ENCODE measurements at places on chromosomes 7 and 10. TPM values are rescaled to one million over a fixed set of nuclear protein-coding genes. Genes with fewer than 3 reads are reported as not detected.

DNA sequence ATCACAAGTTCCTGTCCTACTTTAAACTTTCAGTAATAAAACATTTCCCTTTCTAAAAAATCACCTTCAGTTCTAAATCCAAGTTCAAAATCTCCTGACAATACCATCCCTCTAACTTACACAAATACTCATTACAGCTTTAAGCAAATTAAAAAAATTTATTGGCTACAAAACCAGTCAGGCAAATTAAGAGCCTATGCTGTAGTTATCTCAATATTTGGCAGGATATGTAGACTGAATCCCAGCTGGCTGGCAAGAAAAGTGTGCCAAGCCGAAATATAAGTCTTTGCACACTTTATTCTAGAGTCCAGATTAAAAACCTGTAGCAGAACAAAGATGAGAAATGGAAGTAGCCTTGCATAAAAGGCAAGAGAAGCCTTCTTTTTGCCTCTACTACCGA lies 9.5 kb downstream of the WAPL start:
- DNase-seq = no peak

- DNase-seq = no peak
Observed at GRCh38 chr7:12685550-12685949, 1.9 kb upstream of the ARL4A start.

DNA sequence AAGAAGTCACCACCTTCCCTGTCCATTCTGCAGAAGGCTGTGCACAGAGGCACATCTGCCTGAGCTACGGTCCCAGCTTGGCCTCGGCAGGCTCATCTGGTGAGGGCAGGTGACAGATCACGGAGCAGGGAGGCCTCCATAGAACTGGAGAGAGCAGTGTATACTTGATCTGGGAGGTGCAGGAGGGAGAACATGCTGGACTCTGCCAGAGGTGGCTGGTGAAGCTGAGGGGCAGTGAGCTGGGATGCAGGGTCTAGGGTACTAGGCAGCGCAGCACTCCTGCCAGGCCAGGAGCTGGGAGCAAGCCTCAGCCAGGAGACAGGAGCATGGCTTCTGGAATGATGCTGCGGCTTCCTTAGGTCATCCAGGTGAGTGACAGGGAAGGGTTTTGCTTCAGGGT lies 553.0 kb downstream of the TCERG1L start:
- no peak for DNase-seq

DNA sequence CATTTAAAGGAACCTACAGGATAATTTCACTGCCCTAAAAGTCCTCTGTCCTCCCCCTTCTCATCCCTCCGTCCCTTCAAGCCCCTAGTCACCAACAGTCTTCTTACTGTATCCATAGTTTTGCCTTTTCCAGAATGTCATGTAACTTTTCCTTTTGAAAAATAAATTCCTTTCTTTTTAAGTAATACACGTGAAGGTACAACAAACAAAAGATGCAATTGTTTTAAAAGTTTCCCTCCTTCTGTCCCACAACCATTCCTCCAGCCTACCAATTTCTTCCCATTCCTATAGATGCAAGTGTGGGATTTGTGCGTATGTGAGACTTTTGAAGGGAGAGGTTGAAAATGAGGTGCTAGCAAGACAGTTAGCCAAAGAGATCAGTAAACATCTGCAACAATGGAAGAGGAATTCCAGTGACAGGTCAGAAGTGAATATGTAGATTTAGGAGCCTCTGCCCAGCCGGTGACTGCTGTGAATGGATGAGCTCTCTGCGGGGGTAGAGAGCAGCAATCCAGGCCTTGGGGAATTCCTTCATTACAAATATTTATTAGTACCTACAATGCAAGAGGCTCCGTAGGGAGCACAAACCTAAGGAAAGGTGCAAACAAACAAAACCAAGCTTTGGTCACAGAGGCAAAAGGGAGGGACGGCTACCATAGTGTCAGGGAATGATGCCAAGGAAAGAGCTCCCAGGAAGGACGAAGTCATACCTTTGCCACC lies 243.6 kb downstream of the SKIDA1 start:
- DNase-seq = no peak

- DNase-seq = no peak
Observed at GRCh38 chr7:17512181-17512675, 213.8 kb downstream of the AHR start.

- no peak for DNase-seq
Observed at GRCh38 chr7:116165717-116166116, 44.6 kb upstream of the TES start.

GRCh38 chr7:136030867-136031318 lies 53.7 kb upstream of the MTPN start:
- DNase-seq = no peak

GRCh38 chr7:117401293-117402002 lies 25.8 kb downstream of the ASZ1 start:
- DNase-seq = no peak

GRCh38 chr7:102814025-102814471 lies 65.2 kb downstream of the FAM185A start:
- no peak for DNase-seq

- DNase-seq = no peak
Observed at GRCh38 chr10:97069576-97070362, 116.0 kb downstream of the SLIT1 start.

DNA sequence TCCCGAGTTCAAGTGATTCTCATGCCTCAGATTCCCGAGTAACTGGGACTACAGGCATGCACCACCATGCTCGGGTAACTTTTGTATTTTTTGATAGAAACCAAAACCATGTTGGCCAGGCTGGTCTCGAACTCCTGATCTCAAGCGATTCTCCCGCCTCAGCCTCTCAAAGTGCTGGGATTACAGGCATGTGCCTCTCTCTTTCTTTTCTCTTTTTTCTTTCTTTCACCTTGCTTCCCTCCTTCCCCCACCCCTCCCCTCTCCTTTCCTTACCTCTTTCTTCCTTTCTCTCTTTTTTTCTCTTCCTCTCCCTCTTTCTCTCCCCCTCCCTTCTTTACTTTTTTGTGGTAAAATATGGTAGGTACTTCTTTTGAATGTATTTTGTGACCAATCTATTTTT lies 62.2 kb downstream of the ANKRD61 start:
- no peak for DNase-seq

GRCh38 chr7:121113288-121113687 lies 124.8 kb downstream of the CPED1 start:
- peak; percentile 11 for DNase-seq

DNA sequence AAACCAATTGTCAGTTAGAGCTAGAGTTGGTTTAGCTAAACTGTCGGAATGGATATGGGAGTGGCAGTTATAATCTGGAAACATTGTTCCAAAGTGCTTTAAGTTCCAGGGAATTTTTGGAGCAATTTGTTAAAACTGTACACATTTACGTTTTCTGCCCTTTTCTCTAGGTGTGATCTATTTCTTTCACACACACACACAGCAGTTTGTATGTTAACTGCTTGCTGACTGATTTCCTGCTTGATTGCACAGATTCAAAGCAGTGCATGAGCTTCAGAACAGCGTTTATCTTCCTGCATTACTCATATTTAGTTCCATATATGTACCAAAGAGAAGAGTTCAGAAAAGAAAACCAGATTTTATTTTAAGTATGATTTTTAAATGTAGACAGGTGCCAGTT lies 57.9 kb downstream of the MGMT start:
- DNase-seq = no peak

DNA sequence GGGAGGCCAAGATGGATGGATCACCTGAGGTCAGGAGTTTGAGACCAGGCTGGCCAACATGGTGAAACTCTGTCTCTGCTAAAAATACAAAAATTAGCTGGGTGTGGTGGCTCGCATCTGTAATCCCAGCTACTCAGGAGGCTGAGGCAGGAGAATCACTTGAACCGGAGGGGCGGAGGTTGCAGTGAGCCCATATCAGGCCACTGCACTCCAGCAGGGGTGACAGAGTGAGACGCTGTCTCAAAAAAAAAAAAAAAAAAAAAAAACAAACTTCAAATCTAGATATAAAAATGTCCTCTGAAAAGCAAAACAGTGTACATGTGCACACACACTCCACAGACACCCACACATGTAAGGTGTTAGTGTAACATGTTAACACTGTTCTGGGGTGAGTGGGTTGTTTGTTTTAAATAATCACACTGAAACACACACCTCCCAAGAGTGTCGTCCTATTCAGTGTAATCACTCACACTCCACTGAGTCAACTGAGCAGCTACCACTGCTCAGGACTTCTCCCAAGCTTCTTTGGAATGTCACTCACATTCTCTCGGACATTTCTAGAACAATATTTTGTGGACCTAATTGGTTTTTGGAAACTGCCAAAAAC lies 12.8 kb upstream of the RGS10 start:
- DNase-seq = no peak

DNA sequence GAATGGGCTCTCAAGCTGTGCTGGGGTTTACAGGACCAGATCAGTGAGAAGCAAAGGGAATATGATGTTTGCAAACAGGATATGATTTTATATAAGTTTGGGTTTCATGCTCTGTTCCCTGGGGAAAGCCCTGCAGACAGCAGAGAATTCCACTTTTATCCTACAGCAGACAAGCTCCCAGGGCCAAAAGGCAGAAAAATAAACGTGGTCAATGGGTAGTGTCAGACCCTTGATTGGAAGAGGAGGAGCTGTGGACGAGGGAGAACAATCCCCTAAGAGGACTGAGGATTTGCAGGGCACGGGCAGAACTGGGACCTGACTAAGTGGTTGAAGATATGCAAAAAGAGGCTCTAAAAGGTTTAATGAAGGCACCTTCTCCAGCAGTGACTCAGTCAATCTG lies 275.3 kb downstream of the HDAC9 start:
- no peak for DNase-seq

GRCh38 chr10:90816466-90816865 lies 41.4 kb downstream of the HTR7 start:
- no peak for DNase-seq

- DNase-seq = no peak
Observed at GRCh38 chr10:48616436-48616835, 11.6 kb upstream of the ARHGAP22 start.

DNA sequence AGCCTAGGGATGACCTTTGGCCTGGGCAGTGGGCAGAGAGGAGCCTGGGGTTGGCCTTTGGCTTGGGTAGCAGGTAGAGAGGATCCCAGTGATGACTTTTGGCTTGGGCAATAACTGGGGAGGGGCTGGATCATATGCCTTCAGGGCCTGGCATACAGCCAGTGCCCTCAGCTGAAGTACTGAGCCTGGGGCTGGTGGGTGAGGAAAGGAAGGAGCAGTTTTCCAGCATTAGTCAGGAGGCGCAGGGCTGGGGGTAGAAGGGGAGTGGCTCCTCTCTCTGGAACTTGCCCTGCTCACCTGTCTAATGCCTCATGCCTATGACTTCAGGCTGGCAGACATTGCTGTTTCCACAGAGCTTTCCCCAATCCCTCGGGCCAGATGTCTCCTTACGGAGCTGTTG lies 15.2 kb upstream of the COMTD1 start:
- DNase-seq = no peak

DNA sequence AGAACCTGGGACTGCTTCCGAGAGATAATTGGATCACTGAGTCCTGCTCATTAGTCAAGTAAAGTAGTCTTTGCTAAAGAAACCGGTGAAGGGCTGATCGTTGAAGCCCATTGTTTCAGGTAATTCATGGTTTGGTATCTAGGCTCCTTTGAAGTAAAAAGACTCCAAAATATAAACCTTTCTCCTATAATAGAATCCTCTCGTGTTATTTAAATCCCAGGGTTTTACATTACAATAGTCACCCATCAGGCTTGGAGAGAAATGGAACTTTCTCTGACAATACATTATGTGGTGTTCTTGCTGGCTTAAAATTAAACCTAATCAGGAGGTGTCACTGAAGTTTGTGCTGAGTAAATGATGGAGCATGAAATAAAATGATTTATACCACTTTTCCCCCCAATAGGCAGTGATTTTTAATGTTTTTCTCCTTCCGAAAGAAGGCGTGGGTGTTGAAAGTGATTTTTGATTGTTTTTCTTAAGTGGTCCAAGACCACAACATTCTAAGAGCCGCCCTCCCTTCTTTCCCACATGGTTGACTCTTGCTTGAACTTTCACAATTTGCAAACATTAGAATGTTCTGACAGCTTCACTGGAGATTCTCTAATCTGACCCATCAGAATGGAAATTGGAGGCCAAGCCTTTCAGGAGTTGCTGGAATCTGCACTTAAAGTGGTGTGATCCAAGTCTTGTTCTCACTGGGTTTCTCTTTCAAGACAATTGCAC lies 44.2 kb downstream of the LRMDA start:
- peak; percentile 61 for DNase-seq

Gene LIPN
- 1.8 TPM for polyA plus RNA-seq

Gene ELAPOR2
- 8.8 TPM for polyA plus RNA-seq

Gene NXPH1
- polyA plus RNA-seq = not detected

Gene SRRM3
- 0.41 TPM for polyA plus RNA-seq

Gene XPNPEP1
- polyA plus RNA-seq = 80.2 TPM

Gene KCNIP2
- polyA plus RNA-seq = 5.4 TPM

Gene TMEM140
- 10.3 TPM for polyA plus RNA-seq

Gene SLC16A12
- polyA plus RNA-seq = 1.3 TPM

Gene LRIT2
- polyA plus RNA-seq = not detected

Gene IL6
- not detected for polyA plus RNA-seq

Gene UTF1
- polyA plus RNA-seq = 0.11 TPM
